ENCODE measurements at places on chromosomes 1 and 21. TPM values are rescaled to one million over a fixed set of nuclear protein-coding genes. Genes with fewer than 3 reads are reported as not detected.

DNA sequence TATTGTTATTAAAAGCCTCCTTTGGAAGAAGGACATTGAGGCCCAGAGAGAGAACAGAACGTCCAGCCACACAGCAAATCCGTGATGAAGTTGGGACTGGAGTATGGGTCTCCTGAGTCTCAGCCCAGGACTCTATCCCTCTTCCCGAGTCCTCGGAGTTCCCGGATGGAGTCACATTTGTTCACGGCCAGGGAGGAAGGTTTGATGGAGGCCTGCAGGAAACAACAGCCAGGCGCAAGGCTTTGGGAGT, 357 bp upstream of the TXLNA start:
- no peaks in the 10 kb centered on the region for H3K27me3 ChIP-seq
- no peak for DNase-seq
- peak overlapping the region; percentile 98 for H3K27ac ChIP-seq
- peak overlapping the region; percentile 90 for H3K4me3 ChIP-seq
- H3K36me3 ChIP-seq = peaks cover 29% of the 10 kb centered on the region

DNA sequence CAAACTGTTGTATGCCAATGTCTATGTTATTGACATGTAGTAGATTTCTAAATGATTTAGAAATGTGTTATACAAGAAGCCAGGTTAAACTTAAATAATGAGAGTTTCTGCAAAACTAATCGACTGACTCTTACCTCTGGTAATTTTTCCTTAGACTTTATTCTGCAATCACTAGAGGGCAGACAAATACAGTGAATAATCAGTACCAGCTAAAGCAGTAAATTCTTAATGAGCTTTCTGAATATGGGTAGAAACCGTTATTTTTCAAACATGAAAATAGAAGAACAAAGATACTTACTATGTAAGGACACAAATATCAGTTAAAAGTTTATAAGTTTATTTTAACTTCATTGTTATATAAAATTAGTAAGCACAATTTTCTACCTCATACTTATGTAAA, 97.9 kb upstream of the RGS1 start:
- H3K27me3 ChIP-seq = peaks cover 7% of the 10 kb centered on the region
- H3K36me3 ChIP-seq = no peaks in the 10 kb centered on the region
- H3K4me3 ChIP-seq = no peak overlapping the region
- DNase-seq = no peak
- H3K27ac ChIP-seq = no peak overlapping the region

- peaks cover 23% of the 10 kb centered on the region for H3K27me3 ChIP-seq
- no peak overlapping the region for H3K27ac ChIP-seq
- H3K4me1 ChIP-seq = peaks cover 2% of the 10 kb centered on the region
- no peak for DNase-seq
These were observed 29.6 kb downstream of the MATN1 start for GRCh38 chr1:30693822-30694221.

GRCh38 chr21:45388611-45389296, 16.2 kb upstream of the COL18A1 start:
- H3K27ac ChIP-seq = no peak overlapping the region
- no peak for DNase-seq
- H3K36me3 ChIP-seq = no peaks in the 10 kb centered on the region
- H3K27me3 ChIP-seq = peaks cover 12% of the 10 kb centered on the region
- no peaks in the 10 kb centered on the region for H3K4me1 ChIP-seq
- no peak overlapping the region for H3K4me3 ChIP-seq

GRCh38 chr1:37726751-37727585, 34.7 kb downstream of the CDCA8 start:
- no peaks in the 10 kb centered on the region for H3K36me3 ChIP-seq
- H3K27me3 ChIP-seq = peaks cover 12% of the 10 kb centered on the region
- H3K4me3 ChIP-seq = no peak overlapping the region
- H3K27ac ChIP-seq = no peak overlapping the region
- H3K4me1 ChIP-seq = no peaks in the 10 kb centered on the region
- no peak for DNase-seq

- no peak for DNase-seq
- H3K4me3 ChIP-seq = no peak overlapping the region
- H3K27ac ChIP-seq = no peak overlapping the region
- no peaks in the 10 kb centered on the region for H3K27me3 ChIP-seq
- H3K4me1 ChIP-seq = no peaks in the 10 kb centered on the region
These were observed 43.5 kb downstream of the PAFAH2 start for GRCh38 chr1:25954282-25954938.

- H3K4me1 ChIP-seq = no peaks in the 10 kb centered on the region
- H3K27me3 ChIP-seq = no peaks in the 10 kb centered on the region
- DNase-seq = no peak
- no peaks in the 10 kb centered on the region for H3K36me3 ChIP-seq
- no peak overlapping the region for H3K4me3 ChIP-seq
- no peak overlapping the region for H3K27ac ChIP-seq
These were observed 37.3 kb downstream of the CHAF1B start for GRCh38 chr21:36422279-36423098.

DNA sequence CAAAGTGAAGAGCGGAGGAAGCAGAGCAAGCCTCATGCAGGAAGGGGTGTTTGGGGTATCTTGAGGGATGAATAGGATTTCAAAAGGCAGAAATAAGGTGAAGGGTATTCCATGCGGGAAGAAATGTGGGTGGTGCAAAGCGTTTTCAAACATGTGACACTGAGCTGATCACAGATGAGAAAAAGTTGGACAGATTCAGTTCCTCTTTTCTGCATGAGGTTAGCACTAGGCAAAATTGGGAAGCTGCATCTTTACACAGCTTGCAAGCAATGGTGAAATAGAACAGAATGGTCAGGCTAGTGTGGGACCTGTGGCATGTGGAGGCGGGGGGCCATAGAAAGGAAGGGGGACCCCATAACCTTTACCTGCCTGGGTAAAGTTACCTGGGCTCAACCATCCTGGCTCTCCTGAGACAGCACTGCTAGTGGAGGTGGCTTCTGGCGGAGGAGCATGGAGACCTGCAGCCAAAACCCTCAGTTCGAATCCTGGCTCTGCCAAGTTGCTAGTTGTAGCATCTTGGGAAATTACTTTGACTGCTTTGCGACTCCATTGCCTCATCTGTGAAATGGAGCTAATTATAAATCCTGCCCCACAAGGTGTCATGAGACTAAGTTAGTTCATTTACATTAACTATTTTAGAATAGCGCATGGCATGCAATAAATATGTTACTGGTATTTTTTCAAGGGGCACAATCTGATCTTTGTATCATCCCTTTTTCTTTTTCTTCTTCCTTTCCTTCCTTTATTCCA, 16.4 kb downstream of the KCNA10 start:
- H3K27ac ChIP-seq = no peak overlapping the region
- peaks cover 5% of the 10 kb centered on the region for H3K27me3 ChIP-seq
- H3K36me3 ChIP-seq = no peaks in the 10 kb centered on the region
- peaks cover 12% of the 10 kb centered on the region for H3K4me1 ChIP-seq

DNA sequence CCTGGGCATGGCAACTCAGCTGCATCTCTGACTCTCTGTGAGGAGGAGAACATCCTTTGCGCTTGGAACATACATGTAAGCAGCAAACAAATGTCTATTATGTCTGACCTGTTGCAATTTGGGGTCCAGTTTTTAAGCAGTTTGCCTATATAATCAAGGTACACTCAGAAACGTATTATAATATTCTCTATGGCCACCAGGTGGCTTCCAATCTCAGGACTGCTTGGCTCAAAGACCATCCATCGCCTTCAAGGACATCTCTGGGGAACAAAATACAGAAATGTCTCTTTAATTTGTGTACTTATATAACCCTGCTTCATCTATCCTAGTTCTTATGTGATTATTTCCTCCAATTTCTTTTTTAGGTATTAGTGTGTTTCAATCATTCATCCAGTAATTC, 227.2 kb downstream of the OLFM3 start:
- no peaks in the 10 kb centered on the region for H3K36me3 ChIP-seq
- H3K4me3 ChIP-seq = no peak overlapping the region
- no peak for DNase-seq
- no peaks in the 10 kb centered on the region for H3K27me3 ChIP-seq
- H3K4me1 ChIP-seq = no peaks in the 10 kb centered on the region

- H3K4me1 ChIP-seq = peaks cover 2% of the 10 kb centered on the region
- DNase-seq = no peak
- no peaks in the 10 kb centered on the region for H3K36me3 ChIP-seq
- peak overlapping the region; percentile 17 for H3K4me3 ChIP-seq
- H3K27ac ChIP-seq = no peak overlapping the region
These were observed 86.6 kb downstream of the ZBTB18 start for GRCh38 chr1:244137725-244138124.

DNA sequence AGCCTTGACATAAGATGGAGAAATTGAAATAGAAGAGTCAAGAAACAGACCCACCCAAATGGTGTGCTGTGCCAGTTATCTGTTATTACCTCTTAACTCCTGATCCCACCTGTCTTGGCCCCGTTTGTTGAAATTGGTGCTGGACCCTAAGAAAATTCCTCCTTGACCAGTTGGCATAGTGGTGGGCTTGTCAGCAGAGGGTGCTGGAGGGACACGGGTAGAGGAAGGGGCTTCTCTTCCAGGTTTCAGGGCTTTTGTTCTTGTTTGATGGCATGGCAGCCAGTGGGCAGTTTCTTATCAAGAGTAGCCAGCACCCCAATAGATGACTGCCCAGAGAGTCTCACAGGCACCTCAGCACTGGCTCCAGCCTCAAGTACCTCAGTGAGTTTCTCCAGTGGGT, 51.6 kb downstream of the PCBP3 start:
- no peaks in the 10 kb centered on the region for H3K36me3 ChIP-seq
- no peak overlapping the region for H3K4me3 ChIP-seq
- no peaks in the 10 kb centered on the region for H3K27me3 ChIP-seq
- no peak for DNase-seq
- H3K4me1 ChIP-seq = no peaks in the 10 kb centered on the region

DNA sequence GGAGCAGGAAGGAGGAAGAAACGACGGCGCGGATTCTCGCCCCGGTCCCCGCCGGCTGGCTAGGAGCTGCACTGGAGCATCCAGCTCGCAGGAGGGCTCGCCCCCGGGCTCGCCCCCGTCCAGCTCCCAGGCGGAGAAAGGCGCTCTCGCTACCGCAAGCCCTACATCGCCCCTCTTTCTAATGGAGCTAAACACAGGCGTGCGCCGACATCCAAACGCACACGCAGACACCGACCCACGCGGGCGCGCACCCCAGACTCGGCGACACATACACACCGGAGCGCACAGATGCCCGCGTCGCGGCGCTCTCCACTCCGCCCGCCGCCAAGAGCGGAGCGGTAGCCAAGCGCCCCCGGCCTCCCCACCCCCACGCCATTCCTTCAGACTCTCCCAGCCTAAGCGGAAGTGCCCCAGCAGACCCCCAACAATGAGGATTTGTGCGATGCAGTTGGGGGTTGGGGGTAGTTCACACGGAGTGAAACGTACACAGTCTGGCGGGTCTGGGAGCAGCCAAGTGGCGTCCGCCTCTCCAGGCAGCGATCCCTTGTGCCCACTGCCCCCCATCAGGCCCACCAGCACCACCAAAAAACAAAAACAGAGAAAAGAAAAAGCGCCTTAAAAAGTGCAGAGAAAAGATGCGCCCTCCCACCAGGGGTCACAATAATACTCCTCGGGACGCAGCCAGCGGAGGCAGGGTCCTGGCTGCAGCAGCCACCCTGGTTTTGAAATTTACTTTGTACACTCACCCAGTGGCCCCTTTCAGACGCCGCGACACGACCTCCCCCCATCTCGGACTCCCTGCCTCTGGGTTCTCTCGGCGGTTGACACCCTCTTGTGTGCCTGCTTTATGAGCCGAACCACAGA, 1.4 kb downstream of the DAB1 start:
- no peaks in the 10 kb centered on the region for H3K36me3 ChIP-seq
- peaks cover 56% of the 10 kb centered on the region for H3K27me3 ChIP-seq
- peaks cover 2% of the 10 kb centered on the region for H3K4me1 ChIP-seq
- no peak overlapping the region for H3K4me3 ChIP-seq

GRCh38 chr1:206785182-206785765, 13.0 kb upstream of the IL10 start:
- no peak overlapping the region for H3K4me3 ChIP-seq
- no peaks in the 10 kb centered on the region for H3K27me3 ChIP-seq
- H3K4me1 ChIP-seq = peaks cover 60% of the 10 kb centered on the region
- peak overlapping the region; percentile 32 for H3K27ac ChIP-seq
- DNase-seq = no peak
- H3K36me3 ChIP-seq = no peaks in the 10 kb centered on the region

DNA sequence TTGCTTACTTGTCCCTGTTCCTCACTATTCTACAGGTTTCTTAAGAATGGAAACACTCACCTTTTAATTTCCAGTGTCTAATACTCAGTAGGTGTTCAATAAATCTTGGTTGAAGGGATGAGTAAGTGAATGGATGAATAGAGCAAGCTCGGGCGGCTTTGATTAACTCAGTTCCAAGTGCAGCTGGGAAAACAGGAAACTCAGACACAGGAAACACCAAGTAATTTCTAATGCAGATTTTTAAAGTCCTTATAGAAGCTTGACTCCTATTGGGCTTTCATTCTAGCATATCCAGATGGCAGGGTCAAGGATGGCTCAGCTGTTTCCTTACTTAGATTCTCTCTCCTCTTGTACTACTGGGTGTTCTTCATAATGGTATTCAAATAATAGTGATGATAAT, 14.0 kb downstream of the CAMK1G start:
- H3K27ac ChIP-seq = no peak overlapping the region
- no peaks in the 10 kb centered on the region for H3K36me3 ChIP-seq
- peaks cover 20% of the 10 kb centered on the region for H3K27me3 ChIP-seq
- no peaks in the 10 kb centered on the region for H3K4me1 ChIP-seq
- no peak for DNase-seq
- no peak overlapping the region for H3K4me3 ChIP-seq

CNR2 gene
- 51.0 TPM for total RNA-seq

FCGR3B gene
- total RNA-seq = not detected

TNFRSF18 gene
- total RNA-seq = 37.5 TPM

FOXD2 gene
- total RNA-seq = 0.20 TPM

KCNJ6 gene
- total RNA-seq = not detected

PGBD2 gene
- 13.4 TPM for total RNA-seq

REN gene
- not detected for total RNA-seq

IL23R gene
- not detected for total RNA-seq

Data from activated B cell treated with CpG ODN at 0.5 μM for 24 hours (primary cell).